ENCODE measurements at places on chromosomes 2 and 18.

GRCh38 chr2:127508631-127509034 lies 17.7 kb downstream of the IWS1 start:
- no peak for DNase-seq

DNA sequence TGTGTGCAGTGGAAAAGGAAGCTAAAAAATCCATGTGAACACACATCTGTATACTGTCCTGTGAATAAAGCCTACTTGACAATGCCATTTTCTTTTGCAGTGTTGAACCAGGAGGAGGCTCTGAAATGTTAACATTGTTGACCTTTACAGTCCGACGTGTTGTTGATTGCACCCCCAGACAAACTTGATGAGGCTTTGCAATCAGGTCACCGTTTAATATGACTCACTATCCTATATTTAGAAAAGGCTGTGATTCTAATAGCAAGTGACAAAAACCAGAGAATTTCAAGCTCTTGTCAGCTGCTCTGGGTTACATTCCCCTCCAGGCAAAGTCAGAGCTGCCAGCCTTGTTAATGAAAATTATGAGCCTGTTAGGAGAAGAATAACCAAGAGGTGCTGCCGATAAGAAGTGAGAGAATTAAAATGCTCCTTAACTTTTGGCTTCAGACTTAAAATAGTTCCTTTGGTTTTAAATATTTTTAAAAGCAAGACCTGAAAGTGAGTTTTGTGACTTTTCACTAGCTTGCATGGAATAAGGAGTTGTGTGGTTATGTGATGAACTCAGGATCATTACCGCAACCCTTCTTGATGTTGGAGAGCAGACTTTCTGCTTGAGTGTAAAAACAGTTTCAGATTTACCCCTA lies 162.1 kb downstream of the QPCT start:
- DNase-seq, result no peak

GRCh38 chr2:236928380-236929037 lies 157.2 kb upstream of the COPS8 start:
- no peak for DNase-seq

GRCh38 chr18:3655254-3656050 lies 205.5 kb downstream of the TGIF1 start:
- DNase-seq, result no peak

- DNase-seq, result no peak
These were observed 22.2 kb downstream of the ZNF521 start for GRCh38 chr18:25329783-25330182.

DNA sequence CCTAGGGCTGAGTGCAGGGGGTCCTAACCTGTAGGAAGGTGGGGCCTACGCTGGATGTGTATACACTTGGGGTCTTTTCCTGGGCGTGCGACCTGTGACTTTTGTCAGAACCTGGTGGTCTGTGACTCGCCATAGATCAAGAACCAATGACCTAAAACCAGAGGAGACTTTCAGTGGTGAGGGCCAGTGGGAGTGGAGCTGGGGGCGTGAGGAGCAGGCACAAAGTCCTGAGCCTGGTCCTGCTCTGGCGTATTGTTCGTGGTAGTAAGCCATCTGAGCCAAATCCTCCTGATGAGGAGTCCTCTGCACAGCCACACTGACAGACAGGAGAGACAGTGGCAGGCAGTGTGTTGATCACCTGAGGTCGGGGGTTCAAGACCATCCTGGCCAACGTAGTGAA lies 8.9 kb downstream of the INPP4A start:
- DNase-seq, result no peak

GRCh38 chr2:239165206-239165831 lies 235.5 kb downstream of the HDAC4 start:
- no peak for DNase-seq

- no peak for DNase-seq
These were observed 167.3 kb downstream of the ASXL3 start for GRCh38 chr18:33745151-33745795.

DNA sequence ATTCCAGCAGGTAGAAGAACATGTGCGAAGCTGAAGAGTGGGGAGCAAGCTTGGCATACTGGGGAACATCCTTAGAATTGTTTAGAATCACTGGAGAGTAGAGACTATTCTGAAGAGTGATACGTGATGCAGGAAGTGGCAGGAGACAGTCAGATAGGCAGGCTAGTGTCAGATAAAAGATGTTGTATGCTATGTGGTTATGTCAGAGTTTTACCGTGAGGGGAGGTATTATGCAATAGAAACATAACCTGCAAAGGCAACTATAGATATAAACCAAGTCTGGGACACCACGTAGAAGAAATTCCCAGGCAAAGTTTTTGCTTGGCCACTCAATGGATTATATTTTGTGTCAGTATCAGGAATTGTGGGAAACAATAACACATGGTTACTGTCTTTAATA lies 62.0 kb upstream of the ZSWIM2 start:
- DNase-seq, result no peak

DNA sequence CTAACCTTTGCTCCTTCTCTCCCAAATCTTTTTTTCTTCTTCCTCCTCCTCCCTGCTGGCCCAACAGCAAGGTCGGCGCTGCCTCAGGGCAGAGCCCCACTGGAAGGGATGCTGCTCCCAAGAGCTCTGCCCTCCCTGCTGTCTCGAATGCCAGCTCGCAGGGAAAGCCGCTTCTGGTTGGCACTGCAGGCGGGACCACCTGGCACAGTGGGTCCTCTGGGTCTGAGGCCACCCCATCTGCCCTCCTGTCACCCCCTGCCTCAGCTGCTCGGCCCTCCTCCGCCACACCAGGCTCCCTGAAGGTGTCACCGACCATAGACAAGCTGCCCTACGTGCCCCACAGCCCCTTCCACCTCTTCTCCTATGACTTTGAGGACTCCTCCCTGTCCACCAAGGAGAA lies 176.3 kb downstream of the TPGS2 start:
- DNase-seq, result no peak

- DNase-seq, result no peak
These were observed 135.3 kb downstream of the ACKR3 start for GRCh38 chr2:236704887-236705286.

- DNase-seq, result no peak
These were observed 99.0 kb downstream of the SNTG2 start for GRCh38 chr2:1049691-1050090.

DNA sequence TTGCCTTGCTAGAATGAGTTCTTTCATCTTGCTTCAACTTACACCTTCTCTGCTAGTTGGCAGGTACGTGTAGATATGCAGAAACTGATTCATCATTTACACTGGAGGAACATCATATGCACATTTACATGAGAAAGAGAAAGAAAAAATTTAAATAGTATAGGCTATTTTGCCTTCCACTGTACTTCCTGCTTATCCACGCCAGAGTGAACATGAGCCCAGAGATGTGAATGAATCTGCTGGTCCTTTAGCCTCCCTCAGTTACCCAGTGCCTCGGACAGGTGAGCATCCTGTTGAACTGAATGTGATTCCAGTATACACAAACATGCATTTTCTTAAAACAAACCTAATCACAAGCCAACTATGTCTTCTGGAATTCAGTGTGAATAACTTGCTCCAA lies 83.6 kb downstream of the SESTD1 start:
- DNase-seq, result no peak

DNA sequence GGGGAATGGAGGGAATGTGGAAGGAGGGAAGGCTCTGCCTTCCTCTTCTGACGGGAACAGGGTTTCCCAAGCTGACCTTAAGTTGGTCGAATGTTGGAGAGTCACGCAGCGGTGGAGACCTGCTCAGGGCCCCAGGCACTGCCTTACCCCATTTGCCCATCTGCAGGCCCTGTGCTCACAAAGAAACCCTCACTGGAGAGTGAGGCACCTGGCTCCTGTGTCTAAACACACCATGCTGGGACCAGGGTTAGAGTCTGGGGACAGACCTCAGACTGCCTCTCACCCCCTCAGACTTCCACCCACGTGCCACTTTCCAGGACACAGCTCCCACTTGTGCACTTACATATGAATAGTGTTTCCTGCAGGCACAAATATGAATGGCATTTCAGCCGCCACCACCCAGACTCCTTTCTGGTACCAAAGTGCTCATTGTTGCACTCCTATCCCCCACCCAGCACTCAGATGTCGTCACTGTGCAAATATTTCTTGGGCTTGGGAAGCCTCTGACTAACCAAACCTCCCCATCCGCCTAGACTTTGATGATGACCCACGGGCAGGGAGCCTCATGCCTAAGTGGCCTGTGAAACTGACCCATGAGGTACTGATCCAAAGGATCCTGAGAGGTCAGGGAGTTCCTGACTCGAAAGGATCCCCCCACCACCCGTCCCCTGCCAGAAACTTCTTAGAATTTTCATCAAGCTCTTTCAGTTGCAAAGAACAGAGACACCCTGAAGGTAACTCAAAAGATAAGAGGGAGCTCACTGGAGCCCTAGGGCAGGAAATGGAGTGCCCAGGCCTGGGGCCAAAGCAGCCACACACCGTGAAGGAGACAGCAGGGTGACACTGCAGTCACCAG lies 78.3 kb downstream of the STPG4 start:
- no peak for DNase-seq

DNA sequence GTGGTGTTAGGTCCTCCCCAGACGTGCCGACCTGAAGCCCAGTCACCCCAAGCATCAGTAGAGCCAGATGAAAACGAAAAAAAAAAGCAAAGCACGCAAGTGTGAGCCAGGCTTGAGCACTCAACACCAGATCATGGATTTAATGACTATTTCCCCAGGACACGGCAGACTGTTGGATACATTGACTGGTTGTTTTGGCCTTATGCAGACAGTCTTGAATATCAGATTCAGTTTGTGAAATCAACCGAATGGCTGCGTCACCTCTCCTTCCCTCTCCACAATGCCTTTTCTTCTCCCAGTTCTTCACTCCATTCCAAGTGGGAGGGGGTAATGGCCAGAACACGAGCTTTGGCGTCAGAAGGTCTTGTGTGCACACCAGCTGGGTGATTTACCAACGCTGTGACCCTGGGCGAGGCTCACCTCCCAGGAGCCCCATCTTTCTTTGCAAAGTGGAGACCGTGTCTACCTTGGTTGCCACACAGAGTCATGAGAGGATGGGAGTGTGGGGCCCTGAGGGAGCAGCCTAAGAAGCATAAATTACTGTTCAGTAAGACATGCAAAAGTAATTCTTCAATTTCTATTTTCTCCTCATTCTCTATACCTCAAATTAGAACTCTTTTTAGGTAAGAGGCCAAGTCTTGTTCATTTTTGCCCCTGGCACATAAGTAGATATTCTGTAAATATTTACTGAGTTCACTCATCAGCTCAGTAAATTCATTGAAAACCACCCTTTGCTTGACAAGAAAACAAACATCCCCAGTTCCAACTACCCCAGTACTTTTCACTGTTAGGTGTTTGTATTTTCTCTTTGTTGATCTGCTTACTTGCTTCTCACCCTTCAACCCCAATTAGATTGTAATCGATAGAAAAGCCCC lies 181.1 kb upstream of the COPS8 start:
- DNase-seq, result no peak

- no peak for DNase-seq
These were observed 92.4 kb downstream of the INPP5D start for GRCh38 chr2:233152541-233152940.

GRCh38 chr2:1652034-1652790 lies 92.1 kb downstream of the PXDN start:
- no peak for DNase-seq

- no peak for DNase-seq
These were observed 157.4 kb downstream of the TAF4B start for GRCh38 chr18:26383454-26384270.

DNA sequence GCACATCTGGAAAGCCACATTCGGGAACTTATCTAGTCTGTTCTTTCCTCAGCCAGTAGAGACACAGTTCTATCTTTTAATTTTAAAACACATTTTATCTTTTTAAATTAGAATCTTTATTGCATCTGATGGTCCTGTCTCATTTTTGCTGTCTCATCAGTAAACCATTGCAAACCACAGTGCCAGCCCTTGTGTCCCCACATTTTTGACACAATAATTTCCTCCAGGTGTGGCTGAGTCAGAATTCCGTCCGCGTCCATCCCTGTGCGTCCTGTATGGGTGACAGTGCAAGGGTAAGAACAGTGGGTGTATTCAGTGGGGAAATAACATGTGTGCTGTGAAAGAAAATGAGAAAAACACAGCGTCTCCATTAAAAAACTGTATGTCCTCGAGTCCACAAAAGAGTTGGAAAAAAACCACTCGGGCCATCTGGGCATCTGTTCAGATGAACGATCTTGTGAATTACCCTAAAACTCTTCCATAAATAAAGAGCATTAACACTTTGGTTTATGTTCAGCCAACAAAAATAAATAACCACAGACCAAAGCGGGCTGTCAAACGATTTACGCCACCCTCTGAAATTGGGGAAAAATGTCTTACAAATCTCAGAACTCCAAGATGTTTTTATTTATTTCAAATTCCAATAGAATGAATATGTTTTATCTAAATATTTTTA lies 137.3 kb downstream of the ZNF516 start:
- no peak for DNase-seq

- DNase-seq, result no peak
These were observed 99.7 kb upstream of the OTOS start for GRCh38 chr2:240240017-240240734.

GRCh38 chr18:70142001-70142400 lies 63.5 kb downstream of the RTTN start:
- DNase-seq, result no peak

DNA sequence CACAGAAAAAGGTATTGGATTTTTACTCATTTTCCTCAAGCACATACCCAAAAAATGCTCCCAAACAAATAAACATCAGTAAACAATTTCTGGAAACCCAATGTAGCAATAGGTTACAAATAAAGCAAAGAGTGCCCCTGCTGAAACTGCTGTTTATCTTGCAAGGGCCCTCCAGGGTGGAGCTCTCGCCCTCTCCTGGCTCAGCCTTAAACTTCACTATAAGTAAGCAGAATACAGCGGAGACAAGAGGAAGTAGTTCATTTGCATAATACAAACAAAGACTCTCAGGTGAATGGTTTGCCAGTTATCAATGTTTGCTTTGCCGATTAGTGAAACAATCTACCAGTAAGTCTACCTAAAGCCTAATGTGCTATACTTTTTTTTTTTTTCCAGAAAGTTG lies 437.6 kb downstream of the DLGAP1 start:
- no peak for DNase-seq

GRCh38 chr2:158730621-158731140 lies 64.4 kb upstream of the DAPL1 start:
- no peak for DNase-seq

GRCh38 chr2:169755083-169755870 lies 21.6 kb downstream of the KLHL23 start:
- DNase-seq, result no peak

- DNase-seq, result no peak
These were observed 411.1 kb downstream of the RAD51AP2 start for GRCh38 chr2:17107151-17107550.

DNA sequence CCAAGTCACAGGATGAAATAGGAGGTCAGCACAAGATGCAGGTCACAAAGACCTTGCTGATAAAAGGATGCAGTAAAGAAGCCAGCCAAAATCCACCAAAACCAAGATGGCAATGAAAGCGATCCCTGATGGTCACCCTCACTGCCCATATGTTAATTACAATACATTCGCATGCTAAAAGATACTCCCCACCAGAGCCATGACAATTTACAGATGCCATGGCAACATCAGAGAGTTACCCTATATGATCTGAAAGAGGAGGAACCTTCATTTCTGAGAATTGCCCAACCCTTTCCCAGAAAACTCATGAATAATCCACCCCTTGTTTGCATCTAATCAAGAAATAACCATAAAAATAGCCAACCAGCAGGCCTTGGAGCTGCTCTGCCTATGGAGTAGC lies 709.8 kb downstream of the METTL4 start:
- DNase-seq, result no peak

GRCh38 chr2:233693963-233694362 lies 1.3 kb downstream of the UGT1A6 start:
- no peak for DNase-seq

- no peak for DNase-seq
These were observed 19.3 kb downstream of the BCL11A start for GRCh38 chr2:60534052-60534685.

Data from stimulated activated CD8-positive, alpha-beta memory T cell treated with anti-CD3 and anti-CD28 coated beads, Interleukin-4, amount 100 ng/mL, for 1 hour (primary cell).